ENCODE measurements at places on chromosomes 7 and 10. TPM values are rescaled to one million over a fixed set of nuclear protein-coding genes. Genes with fewer than 3 reads are reported as not detected.

DNA sequence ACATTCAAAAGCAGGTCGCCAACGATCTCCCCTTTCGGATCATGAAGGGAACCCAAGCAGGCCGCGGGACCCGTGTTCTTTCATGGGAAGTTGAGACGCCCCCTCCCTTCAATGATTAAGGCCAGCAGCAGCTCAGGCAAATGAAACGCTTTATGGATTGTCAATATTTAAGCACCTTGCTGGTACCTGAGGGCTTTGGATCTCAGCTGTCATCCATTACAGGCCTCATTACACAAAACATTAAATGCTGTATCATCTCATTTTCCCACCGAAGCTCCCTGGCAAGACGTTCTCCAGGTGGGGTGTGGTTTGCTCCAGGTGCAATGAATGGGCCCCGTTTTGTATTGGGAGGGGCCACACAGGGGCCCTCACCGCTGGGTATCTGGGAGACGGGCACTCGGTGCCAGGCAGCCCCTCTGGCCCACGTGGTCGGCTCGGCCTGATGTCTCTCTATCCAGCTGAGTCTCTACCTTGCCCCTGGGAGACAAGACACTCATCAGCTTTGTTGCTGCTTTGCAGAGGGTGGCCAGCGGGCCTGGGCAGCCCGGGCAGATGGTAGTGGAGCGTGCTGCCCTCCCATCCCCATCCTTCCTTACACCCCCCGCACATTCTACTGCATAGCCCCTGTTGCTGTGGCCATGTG, 456.1 kb upstream of the FOXK1 start:
- no peak for DNase-seq

PCDH15 gene
- not detected for total RNA-seq

- DNase-seq = no peak
Measured at GRCh38 chr10:5616046-5616445, 50.3 kb downstream of the ASB13 start.

JCAD gene
- total RNA-seq = 3.9 TPM
